ENCODE measurements at places on chromosomes 1 and 21.
A peak's percentile ranks its signal among the peaks of the same experiment; 100 is the strongest.

DNA sequence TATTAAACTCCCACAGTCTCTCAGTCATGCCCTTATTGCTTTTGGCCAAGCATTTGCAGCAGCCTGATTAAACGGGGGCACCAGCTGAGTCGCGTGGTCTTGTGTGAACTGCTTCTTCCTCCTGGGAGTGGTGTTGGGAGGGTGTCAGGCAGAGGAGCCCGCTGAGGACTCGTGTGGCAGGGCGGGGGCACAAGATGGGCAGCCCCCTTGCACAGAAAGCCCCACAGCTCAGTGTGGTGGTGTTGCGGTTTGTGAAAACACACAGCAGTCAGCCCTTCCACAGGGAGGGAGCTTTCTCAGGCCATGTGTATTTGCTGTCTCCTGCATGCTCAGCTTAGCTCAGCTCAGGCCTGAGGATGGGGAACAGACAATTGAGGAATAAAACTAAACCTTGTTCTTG is 22.4 kb downstream of the PEX14 start:
- no peak for DNase-seq

- DNase-seq: peak; percentile 21
These were observed 3.7 kb upstream of the SDC3 start for GRCh38 chr1:30912224-30912623.

GRCh38 chr1:186125511-186125910 is 249.5 kb downstream of the TPR start:
- no peak for DNase-seq

DNA sequence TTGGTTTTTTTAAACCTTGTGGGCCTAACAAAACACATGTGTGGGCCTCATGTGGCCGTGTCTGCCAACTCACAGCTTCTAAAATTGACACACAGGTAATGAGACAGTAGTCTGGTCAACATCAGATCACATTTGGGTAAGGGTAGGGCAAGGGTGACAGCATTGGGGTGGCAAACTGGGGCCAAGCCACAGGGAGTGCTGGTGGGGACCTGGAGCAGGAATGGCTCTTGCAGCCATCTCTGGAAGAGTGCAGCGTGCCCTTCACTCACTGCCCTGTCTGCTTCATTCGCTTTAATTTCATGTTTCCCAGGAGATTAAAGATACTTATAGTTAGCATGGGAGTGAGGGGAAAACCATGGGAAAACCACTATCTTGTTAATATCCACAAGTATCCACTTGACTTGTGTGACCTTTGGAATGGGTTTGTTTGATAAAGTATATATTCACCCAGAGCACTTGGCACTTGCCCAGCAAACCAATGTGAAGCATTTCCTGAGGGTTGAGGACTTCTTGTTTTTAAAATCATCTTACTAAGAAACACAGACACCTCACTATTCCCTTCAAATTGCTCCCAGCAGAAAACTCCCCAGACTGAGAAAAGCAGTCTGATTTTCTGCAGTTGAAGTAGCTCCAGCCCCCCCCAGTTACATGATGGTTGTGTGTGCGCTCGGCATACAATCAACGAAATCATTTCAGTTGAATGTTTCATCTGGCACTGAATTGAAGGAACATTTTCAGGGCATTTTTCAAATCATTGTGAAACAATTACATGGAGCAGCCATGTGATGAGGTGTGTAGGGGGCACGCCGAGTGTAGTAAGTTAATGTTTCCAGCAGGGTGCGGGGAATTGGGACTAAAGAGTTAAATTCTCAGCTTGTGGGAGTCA is 175.7 kb downstream of the VPS13D start:
- DNase-seq: no peak

DNA sequence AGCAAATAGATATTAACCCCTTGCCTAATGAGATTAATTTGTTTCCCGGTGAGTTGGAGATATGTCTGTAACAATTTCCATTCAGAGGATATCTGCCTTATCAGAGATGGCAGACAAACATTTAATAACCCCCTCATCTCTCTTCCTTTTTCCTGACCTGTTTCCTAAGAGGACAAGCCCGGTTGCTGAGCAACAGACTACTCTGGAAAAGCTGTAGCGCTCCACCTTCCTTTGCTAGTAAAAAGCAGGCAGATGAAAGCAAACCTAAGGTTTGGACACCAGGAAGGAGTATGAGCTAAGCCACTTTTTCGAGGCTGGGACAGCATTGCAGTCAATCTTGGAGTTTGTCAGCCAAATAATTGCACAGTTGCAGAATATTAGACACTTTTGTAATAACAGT is 82.4 kb downstream of the RGS21 start:
- DNase-seq: no peak

- DNase-seq: no peak
These were observed 66.8 kb downstream of the TTC3 start for GRCh38 chr21:37139902-37140301.

DNA sequence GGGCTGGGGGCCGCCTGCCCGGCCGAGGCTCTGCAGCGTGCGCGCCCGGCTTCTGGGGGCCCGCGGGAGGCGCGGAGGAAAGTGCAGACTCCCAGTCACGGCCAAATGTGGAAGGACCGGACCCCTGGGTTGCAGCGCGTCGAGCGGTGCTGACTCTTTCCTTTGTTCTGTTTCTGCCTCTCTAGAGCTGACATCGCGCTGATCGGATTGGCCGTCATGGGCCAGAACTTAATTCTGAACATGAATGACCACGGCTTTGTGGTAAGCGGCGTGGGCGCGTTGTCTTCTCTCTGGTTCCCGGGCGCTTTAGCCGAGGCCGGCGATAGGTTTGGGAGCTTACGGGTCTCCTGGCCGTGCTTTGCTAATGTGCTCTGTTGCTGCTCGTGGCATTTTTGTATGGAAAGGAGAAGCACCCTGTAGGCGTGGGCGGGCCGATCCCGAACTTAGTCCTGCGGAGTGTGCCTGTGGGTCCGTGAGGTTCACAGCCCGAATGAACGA is 629 bp downstream of the PGD start:
- peak; percentile 41 for DNase-seq

- no peak for DNase-seq
These were observed 19.7 kb upstream of the TBX15 start for GRCh38 chr1:119007670-119008482.

- no peak for DNase-seq
These were observed 4.5 kb downstream of the CNKSR1 start for GRCh38 chr1:26181586-26182382.

DNA sequence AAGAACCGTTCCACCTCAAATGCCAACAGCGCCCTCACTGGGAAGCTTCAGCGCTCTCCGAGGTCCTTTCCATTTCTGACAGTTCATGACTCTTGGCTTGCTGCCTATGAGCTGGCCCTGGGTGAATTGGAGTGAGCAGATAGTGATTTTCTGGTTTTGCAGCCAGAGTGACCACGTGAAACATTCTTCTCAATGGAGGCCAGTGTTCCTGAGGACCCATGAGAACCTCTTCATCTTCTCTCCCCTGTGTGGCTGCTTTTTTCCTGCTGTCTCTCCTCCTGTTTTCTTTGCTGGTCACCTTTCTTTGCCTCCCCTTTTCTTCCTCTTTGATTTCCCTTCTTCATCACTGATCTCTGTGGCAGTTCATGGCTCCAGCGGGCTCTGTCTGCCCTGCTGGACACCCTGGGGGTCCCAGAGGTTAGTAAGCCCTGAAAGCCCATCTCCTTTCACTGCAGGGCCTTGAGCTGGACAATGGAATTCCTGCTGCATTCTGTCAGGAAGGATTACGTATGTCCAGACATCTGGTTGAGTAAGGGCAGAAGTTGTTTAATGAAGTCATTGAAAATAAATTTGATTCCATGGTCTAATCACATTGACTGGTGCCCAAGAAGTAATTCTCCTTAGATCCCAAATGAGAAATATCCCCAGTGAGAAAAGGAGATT is 29.9 kb downstream of the VASH2 start:
- peak; percentile 26 for DNase-seq

DNA sequence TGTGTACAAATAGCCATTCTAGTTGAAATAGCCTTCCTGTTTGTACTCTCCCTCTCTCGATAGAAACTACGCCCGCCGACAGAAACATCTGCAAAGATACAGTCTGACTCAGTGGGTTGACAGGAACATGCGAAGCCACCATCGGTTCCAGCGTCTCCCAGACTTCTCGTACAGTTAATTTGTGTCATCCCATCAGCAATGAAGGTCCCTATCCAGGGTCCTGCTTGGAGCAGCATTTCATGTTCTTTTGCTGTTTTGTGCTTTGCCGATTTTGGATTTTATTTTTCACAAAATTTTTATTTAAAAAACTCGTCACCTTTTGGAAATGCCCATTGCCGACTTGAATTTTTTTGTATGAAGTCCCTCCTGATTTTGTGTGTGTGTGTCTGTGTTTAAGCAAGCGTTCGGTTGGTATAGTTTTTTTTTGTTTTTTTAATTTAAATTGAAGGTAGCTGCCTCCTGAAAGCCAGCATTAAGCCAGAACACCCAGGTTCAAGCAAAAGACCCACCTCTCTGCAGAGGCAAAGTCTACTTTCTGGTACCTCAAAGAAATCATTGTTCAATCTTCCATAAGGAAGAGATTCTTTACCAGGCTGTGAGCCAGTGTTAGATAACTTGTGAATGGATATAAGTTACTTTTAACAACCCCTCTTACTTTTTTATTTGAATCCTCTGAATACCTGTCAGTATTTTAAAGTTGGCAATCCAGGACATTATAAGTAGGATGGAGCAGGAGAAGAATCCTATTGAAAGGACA is 14.7 kb downstream of the FNDC5 start:
- no peak for DNase-seq

- DNase-seq: no peak
These were observed 16.6 kb upstream of the CACYBP start for GRCh38 chr1:174982971-174983689.

- DNase-seq: no peak
These were observed at the start of gene AQP10 for GRCh38 chr1:154320882-154321608. AQP10 (plus strand) TSS chr1:154321093; CDS start chr1:154321156, 63 bp downstream.

DNA sequence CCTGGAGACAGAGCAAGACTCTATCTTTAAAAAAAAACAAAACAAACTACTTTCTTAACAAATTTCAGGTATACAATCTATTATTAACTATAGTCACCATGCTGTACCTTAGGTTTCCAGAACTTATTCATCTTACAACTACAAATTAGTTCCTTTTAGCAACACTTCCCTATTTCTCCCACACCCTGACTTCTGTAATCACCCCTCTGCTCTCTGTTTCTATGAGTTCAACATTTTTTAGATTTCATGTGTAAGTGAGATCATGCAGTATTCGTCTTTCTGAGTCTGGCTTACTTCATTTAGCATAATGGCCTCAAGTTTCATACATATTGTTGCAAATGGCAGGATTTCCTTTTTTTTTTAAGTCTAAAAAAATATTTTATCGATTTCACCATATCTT is 77.9 kb upstream of the LPGAT1 start:
- no peak for DNase-seq

- no peak for DNase-seq
These were observed 126.7 kb downstream of the FOXD2 start for GRCh38 chr1:47564570-47564969.

DNA sequence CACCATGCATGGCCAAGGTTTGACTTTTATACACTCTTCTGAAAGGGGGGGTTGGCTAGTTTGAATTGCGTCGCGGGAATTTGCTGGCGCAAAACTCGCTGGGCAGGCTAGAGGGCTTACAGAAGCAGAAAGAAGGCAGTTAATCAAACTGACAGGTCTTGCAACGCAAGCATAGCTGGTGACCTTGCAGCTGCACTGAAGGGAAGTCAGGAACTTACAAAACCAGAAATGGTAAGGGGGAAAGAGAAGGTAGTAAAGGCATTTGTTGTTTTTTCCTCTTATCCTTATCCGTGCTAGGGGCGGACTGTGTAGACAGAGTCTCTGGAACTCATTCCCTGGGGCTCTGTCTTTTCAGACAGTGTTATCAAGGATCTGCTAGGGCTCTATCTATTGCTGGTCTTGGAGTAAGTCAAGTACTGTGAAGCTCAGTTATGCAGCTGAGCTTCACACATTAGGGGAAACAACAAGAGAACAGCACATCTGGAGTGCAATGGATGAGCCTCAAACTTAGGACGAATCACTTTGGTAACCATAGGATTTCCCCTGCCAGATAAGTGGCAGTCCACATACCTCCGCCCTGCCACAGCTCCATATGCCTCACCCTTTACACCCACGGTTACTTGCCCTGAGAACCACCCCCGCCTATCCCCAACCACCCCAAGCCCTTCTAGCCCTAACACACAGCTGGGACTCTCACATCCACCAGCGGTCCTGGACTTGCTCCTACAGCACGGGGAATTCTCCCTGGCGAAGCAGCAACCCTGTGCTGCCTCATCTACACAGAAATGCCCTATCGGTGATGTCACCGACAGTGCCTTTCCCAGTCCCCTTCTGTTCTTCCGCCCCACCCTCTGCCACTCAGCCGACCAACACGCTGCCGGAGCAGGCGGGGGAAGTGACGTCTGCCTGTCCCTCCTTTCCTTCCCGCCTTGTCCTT is 251.4 kb downstream of the FAM72C start:
- no peak for DNase-seq

DNA sequence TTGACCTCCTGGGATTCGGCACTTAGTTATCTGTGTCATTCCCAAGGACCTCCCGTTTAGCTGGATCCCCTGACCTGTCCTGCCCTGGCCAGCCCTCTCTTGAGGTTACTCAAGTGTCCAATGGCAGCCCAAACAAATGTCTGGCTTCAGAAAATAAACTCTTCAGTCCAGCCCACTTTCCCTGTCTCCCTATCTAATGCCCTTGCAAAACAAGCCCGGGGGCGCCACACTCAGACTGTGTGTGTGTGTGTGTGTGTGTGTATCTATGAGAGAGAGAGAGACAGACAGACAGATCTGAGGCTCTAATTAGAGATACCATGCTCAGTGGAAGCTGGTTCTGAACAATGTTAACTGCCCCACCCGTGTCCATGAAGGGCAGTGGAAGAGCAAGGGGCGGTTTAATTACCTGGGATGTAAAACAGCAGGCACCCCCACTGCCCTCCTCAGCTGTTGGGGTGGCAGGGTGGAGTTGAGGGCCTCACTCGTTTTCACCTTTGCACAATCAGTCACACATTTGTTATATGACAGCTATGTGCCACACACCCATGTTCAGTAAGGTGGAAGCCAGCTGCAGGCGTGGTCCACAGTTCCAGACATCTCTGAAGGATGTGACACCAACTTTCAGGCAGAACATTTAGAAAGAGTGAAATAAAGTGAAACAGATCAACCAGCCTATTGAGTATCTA is 57.4 kb downstream of the B3GALT5 start:
- no peak for DNase-seq

DNA sequence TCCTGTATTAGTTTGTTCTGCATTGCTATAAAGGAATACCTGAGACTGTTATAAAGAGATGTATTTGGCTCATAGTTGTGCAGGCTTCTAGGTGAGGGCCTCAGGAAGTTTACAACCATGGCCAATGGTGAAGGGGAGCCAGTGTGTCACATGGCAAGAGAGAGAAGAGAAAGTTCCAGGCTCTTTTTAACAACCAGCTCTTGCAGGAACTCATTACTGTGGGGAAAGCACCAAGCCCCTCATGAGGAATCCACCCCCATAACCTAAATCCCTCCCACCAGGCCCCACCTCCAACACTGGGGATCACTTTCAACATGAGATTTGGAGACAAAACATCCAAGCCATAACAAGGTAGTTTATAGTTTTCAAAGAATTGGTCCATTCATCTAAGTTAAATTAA is 5.0 kb upstream of the MEAF6 start:
- DNase-seq: no peak

GRCh38 chr1:169240449-169241232 is 127.0 kb downstream of the NME7 start:
- DNase-seq: no peak

- no peak for DNase-seq
These were observed 4.2 kb downstream of the SCNN1D start for GRCh38 chr1:1284221-1285101.

Data from heart left ventricle (tissue), 16 donors.